ENCODE measurements at places on chromosomes 1 and 21.
A peak's percentile ranks its signal among the peaks of the same experiment; 100 is the strongest.

DNA sequence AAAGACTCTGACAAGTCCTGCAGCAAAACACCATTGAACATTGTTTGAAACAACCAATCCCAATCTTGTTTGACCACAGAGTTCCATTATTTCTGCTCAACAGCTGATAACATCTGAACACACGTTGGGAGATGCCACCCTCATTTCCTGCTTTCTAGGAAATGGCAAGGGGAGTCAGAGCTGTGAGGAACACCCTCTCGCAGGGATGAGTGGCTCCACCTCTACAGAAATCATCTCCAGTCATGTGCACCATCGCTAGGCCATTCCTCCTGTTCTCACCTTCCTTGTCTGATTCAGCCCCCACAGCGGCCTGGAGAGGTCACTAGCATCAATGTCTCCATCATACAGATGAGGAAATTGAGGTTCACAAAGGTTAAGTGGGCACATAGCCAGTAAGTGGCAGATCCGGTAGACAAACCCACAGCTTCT is 22.4 kb upstream of the RUNX3 start:
- DNase-seq: no peak

DNA sequence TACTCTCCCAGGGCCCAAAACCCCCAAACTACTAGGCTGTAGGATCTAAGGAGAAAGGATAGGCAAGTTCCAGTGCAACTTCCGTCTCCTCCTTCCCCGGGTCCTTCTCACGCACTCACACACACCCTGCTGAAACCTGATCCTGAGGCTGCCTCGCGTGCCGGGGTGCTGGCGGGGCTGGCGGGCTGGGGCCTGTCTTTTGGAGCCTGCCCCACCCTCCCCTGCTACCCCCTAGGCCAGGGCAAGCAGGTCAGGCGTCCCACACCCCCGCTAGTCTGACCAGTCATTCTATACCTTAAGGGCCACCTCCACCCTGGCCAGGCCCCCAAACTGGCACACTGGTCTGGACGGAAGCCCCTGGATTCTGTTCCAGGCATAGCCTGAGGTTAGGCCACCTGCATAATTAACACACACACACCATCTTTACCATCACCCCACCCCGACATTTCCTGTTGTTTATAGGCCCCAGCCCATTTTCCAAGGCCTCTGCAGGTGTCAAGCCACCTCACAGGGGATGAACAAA is 48.3 kb upstream of the ARTN start:
- no peak for DNase-seq

- DNase-seq: no peak
Measured at GRCh38 chr1:200107004-200107470, 79.5 kb downstream of the NR5A2 start.

DNA sequence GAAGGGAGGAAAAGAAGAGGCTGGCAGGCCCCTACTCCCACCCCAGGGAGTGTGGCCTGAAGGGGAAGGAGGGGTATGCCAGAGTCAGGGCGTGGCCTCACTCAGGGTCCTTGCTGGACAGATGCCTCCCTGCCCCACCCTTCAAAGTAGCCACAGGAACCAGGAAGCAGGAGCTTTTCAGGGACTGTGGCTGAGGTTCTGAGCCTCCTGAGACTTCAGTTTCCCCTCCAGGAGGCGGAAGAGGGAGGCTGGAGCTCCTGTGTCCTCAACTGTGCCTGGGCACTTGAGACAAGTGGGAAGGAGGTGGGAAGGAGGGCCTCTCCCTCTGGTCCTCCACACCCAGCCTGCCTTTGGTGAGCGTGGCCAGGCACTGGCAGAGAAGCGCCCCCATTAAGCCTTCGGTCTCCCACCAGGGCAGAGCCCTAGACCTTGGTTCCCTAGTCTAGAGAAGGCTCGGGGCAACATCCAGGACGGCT is 5.3 kb downstream of the CELSR2 start:
- DNase-seq: no peak

DNA sequence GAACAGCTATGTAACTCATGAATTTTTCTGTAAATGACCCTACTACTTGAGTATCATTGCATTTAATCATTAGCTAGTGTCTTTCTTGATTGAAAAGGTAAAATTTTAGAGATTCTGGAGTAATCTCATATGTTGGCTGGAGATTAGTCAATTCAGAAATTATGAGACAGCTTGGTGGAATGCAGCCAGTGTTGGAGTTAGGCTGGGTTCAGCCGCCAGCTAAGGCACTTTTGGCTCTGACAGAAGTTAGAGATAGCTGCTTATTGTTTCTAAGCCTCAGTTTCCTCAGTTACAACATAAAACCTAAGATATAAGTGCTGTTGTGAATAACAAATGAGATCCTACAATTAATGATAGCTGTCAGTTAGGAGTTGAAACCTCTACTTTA is 49.4 kb downstream of the TBCE start:
- DNase-seq: peak; percentile 26

GRCh38 chr1:6962996-6963911 is 178.0 kb downstream of the CAMTA1 start:
- no peak for DNase-seq

All from RKO (cell line).